Activated T-cell treated with anti-CD3 and anti-CD28 coated beads, Interleukin-2, amount 50 U/mL, for 4 hours (primary cell): ENCODE measurements at places on chromosomes 11 and 22.

DNA sequence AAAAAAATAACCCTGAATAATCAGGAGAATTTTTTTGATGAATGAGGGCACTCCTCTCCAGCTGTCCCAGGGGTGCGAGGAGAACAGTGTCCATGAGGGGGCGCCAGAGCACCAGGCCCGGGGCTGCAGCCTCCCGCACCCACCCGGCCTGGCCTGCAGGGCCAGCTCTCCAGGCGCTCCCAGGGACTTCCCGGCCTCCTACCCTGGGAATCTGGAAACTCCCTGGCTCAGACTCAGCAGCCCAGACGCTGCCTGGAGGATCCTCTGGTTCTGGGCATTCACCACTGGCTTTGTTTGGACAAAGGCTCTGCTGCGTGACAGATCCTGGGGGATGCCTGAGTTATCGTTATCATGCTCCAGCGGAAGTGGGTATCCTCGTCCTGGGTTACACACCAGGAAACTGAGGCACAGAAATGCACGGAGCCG lies 31.0 kb downstream of the MCM5 start:
- peak; percentile 60 for DNase-seq

DNA sequence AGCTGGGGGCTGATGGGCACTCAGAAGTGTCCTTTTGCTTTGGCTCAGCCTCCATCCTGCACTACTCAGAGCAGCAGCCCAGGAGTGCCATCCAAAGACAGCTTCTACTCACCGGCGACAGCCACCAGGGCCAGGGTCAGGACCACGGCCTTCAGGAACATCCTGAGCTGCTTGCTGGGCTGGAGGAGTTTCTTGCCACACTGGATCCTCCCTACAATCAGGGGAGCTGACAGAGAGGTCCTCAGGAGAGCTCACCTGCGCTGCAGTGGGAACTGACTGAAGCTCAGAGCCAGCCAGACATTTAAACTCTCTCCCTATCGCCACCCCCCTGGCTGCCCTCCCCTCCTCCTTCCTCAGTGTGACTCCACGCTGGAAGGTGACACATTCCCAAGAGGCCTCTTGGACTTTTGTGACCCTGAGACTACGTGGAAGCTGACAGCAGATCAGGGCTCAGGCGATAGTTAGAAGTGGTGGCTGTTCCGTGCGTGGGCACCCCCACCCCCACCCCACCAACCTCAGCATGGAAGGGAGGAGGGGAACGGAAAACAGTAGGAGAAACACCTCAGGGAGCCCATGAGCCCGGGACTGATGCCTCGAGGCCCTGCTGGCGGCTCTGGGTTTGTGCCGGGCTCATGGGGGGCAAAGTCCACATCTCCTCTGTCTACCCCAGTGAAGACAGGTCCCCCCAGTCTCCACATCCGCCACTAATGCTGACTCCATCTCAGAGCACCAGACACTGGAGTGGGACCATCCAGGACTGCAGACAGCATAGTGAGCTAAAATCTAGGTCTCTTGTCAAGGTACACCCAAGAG lies at the start of gene APOA4:
Gene APOA4, minus strand, starts transcription at position 274 of the 813 bp plus-strand sequence. Its CDS starts 113 bp downstream, at position 161.
- DNase-seq = no peak

- no peak for DNase-seq
Observed at GRCh38 chr11:66541892-66542291, 4.0 kb downstream of the ZDHHC24 start.

DNA sequence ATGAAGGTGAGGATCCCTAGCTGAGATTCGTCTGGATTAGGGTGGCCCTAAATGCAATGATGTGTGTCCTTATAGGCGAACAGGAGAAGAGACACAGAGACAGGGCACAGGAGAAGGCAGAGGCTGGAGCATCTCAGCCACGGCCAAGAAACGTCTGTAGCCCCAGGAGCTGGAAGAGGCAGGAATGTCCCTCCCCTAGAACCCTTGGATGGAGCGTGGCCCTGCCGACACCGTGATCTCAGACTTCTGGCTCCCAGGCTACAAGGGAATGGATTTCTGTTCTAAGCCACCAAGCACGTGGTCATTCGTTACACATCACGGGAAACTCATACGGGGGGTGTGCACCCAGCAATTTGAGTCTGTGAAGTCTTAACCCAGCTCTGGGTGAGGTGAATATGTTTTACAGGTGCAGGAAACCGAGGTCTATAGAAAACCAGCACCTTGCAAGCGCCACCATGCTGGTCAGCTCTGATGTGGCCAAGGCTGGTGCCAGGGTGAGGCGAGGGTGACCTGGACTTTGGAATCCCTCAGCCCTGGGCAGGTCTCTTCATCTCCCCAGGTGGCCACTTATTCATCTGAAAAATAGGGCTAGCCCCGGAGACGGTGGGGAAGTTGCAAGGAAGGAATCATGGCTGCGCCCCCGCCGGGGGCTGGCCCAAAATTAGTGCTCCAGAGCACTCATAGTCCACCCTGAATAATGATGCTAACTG lies 89.5 kb upstream of the FGF3 start:
- DNase-seq = no peak

DNA sequence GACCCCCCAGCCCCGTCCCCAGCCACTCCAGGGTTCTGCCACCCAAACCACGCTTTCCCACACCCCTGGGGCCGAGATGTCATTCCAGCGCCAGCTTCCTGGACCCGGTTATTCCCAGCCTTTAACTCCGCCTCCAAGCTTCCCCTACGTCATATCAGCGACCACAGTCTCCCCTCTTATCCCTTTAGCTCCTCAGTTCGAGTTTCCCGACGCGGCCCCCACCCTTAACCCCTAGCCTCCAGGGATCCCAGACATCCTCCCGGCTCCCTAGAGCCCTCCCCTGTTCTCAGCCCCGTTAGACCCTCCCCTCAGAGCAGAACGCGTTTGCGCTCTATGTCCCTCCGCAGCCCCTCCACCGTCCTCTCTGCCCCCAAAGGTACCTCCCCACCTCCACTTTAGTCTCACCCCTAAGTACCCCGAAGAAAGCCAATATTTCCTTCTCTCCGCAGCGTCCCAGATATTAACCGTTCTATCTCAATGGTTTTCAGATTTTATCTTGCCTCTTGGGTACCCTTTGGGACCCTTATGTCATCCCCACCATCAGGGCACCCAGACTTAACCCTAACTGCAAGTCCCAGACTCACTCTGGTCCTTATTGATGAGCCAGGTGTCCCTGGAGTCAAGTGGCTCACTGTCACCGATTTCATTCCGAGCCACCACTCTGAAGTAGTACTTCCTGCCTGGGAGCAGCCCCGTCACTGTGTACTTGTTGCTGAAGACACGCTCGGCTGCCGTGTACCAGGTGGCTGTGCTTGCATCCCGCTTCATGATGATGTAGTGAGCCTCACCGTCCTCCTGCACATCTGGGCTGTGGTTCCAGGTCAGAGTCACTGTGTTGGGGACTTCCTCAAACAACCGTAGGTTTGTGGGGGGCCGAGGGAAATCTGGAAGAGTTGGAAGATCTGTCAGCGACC lies 8.0 kb downstream of the TMEM86A start:
- DNase-seq = peak; percentile 45

DNA sequence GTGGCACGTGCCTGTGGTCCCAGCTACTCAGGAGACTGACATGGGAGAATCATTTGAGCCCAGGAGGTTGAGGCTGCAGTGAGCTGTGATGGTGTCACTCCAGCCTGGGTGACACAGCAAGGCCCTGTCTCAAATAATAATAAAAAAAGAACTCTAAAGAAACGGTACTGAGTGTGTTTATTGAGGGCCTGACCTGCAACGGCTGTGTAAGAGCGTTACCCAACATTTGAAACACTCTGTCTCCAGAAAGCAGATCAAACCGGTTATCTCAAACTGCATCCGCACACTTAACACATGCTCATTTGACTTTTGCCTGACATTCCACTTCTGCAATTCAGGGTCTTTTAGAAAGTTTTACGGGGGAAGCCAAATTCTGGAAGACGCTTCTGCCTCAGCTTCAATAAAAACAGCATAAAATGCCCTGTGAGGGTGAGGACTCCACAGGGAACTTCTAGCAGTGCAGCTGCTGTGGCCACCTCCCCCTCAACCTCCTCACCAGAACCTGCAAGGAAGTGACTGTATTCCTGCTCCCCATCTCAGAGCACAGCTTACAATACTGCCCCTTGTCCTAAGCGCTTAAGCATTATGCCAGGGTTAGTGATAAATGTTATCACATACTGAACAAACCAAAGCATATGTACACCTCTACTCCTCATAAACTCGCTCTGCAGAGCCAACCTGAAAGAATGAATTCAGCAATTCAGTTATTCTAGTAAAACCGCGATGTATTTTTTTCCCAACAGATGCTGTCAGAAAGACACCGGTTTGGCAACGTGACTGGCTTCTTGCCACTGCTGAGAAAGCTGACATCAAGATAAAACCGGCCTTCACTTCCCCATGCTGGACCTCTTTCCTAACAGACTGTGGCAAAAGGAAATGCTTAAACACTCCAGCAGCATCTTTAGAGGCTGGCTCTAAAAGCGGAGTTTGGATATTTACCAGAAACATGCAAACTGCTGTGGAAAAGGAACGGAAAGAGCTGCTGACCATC lies 52.2 kb downstream of the PRDM10 start:
- DNase-seq = no peak

DNA sequence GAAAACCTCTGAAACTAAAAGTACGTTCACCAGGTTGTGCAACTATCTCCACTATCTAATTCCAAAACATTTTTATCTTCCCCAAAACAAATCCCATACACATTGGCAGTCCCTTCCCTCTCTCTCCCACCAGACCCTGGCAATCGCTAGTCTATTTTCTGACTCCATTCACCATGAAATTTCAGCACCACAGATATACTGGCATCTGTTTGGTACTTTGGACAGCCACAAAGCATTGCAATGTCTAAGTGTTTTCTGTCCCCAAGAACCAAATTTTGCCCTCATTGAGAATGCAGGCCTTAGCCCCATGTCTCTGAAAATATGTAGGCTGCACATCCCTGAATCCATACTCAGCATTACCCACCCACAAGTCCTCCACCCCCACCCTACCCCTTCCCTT lies 28.0 kb upstream of the KCNJ11 start:
- DNase-seq = no peak

DNA sequence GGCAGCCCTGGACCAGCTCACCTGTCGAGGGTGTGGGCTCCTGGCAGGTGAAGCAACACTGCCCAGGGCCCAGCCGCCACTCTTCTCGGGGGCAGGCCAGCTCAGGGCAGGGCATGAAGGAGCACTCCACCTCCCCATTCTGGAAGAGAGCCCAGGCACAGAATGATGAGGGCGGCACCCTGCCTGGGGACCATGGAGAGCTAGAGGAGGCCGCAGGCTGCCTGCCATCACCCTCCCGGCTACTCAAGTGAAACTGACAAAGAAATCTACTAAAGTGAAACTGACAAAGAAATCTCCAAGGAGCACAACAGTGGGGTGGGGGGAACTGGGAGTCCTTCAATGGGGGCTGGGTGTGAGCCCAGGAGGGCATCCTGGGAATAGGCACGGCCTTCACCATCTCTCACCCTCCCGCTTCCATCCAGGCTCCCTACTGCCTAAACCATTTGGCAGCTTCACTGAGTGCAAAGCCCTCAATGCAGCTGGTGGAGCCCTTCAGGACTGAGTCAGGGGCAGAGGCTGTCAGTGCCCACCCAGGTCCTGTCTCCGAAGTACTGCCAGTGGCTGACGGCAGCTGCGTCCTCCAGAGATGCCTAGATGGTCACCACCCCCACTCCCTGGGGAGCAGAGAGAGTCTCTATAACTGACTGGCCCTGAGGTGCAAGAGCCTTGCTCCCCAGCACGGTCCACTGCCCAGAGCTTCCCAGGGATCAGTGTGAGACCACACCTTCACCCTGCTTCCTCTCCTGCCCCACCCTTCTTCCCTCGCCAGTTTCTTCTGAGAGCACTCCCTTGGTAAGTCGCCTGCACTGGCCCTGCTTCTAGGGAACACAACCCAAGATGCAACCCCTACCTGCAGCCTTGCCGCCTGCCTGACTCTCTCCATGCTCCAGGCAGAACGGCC lies 21.7 kb downstream of the VWCE start:
- DNase-seq = no peak

DNA sequence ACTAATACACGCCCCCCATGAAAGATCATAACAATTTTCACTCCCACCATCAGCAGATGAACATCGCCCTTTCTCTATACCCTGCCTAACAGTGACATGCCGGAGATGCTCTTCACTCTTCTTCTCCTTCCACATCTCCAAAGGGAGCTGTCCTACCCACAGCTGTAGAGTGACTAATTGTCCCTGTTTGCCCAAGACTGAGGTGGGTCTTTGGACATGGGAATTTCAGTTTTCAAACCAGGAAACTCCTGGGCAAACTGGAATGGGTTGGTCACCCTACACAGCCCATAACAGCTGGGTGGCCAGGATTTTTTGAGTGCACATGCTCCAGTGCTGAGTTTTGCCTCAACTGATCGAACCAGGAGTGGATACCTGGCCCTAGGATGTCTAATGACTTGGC lies 90.6 kb upstream of the TIMP3 start:
- DNase-seq = no peak

GRCh38 chr22:22058633-22059290 lies 76.2 kb upstream of the TOP3B start:
- no peak for DNase-seq

GRCh38 chr11:44957040-44957515 lies 6.4 kb upstream of the TP53I11 start:
- DNase-seq = no peak

DNA sequence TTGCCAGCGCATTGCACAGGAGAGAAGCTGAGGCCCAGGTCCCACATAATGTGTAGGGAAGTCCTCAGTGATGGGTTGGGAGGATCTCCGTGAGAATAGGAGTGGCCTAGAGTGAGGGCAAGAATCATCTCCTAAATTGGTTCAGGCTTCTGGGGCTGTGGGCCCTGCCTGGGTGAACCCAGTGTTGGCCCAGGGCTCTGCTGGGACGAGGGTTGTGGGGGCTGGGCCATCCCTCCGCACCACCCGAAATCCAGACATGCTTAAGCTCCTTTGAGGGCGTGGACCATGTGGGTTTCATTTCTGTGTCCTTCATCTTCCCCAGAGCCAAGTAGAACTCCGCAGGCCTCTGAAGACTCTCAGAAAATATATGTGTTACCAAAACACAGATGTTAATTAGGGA lies 3.7 kb downstream of the MICALL1 start:
- DNase-seq = no peak

DNA sequence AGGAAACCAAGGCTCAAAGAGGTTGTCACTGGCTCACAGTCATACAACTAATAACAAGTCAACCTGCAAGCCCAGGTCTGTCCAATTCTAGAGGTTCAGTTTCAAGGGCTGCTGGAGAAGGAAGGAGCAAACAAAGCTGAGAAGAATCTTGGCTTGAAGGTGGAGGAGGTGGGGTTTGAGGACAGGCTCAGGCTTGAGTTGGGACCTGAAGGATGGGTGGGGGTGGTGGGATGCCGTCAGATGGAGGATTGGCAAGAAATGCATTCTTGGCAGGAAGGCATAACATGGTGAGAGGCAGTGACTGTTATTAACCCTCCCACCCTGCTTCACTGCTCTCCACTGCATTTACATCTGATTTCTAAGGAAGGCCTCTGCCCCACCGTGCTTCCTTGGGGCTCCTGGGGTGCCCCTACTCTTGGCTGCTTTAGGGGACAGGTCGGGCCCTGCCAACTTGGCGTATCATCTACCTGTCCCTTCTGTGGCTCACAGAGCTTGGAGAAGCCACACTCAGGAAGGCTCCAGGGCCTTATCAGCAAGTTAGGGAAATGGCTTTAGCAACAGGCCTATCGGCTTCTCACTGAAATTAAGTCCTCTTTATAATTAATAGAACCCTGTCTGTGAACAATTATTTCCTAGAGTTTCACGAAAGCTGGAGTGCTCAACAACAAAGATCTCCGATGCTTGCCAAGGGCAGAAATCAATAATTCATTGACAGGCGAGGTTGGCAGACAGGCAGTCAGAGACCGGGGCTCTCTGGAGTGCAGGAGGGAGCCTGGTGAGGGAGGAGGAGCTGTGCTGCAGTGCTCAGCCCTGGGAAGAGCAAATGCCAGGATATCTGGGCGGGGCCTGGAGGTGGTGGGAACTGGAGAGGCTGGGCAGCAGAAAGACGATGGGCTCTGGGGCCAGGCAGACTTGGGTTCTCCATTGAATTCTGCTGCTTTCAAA lies 84.9 kb upstream of the NARS2 start:
- no peak for DNase-seq
